Tibial nerve (tissue), 4 donors: ENCODE measurements at places on chromosomes 3 and 15. TPM values are rescaled to one million over a fixed set of nuclear protein-coding genes. Genes with fewer than 3 reads are reported as not detected.

P4HTM gene
- total RNA-seq = 76.4 TPM

BRPF1 gene
- total RNA-seq = 20.5 TPM

DNA sequence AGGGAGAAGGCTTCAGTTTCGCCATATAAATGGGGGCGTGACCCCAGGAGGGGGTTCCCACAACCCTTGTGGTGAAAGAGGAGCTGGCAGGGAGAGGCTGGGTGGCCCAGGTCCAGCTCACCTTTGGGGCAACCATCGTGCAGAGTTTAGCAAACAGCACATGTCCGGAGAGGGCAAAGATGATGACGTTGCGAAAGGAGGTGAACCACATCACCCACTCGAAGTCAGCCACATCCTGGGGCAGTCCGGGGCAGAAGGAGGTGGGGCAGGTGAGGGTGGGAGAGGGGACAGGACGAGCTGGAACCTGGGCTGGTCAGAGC, 3.7 kb downstream of the HHATL start:
- H3K4me3 ChIP-seq = no peak overlapping the region
- no peaks in the 10 kb centered on the region for H3K4me1 ChIP-seq
- no peaks in the 10 kb centered on the region for H3K36me3 ChIP-seq
- no peaks in the 10 kb centered on the region for H3K27me3 ChIP-seq

MEIS2 gene
- 15.7 TPM for total RNA-seq

DNA sequence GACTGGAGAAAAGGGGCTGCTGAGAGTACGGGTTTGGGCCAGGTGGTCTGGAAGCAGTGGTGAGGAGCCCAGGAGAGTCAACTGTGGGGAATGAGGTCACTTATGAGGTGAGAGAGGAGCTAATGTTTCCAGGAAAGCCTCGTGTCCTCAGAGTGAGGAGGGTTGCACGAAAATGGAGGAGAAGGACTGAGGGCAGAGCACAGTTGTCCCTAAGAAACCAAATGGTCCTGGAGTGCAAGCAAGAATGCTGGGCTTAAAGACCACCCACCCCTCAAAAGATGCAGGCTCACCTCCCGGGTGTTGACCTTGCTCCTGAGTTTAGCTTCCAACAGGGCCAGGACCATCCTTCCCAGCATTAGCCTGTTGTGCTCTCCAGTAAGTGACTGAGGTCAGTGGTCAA, 133.2 kb downstream of the PDE8A start:
- no peak for DNase-seq
- H3K4me3 ChIP-seq = no peak overlapping the region
- no peaks in the 10 kb centered on the region for H3K27me3 ChIP-seq

- no peak overlapping the region for H3K4me3 ChIP-seq
- DNase-seq = no peak
Observed at GRCh38 chr15:66682865-66683264, 19.2 kb upstream of the SMAD6 start.

SCN11A gene
- total RNA-seq = 0.87 TPM

ACKR4 gene
- total RNA-seq = 0.59 TPM
